ENCODE measurements at places on chromosomes 7 and 10.

DNA sequence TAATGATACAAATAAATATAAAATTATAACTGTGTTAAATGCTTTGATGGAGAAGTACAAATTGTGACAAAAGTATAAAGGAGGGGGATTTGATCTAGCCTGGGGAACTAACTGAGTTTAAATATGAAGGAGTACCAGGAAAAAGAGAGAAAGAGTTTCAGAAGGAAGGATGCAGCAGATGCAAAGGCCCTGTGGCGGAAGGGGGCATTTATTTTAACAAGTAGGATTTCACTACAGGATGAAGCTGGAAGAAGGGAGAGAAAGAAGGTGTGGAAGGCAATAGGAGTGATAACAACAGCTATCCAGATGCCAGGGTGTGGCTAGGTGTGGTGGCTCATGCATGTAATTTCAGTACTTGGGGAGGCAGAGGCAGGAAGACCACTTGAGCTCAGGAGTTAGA lies 55.8 kb downstream of the AKR1B1 start:
- no peak for DNase-seq

GRCh38 chr7:20331910-20332813 lies 1.5 kb downstream of the ITGB8 start:
- no peak for DNase-seq

- peak; percentile 40 for DNase-seq
Measured at GRCh38 chr10:12214763-12215218, 18.8 kb downstream of the CDC123 start.

DNA sequence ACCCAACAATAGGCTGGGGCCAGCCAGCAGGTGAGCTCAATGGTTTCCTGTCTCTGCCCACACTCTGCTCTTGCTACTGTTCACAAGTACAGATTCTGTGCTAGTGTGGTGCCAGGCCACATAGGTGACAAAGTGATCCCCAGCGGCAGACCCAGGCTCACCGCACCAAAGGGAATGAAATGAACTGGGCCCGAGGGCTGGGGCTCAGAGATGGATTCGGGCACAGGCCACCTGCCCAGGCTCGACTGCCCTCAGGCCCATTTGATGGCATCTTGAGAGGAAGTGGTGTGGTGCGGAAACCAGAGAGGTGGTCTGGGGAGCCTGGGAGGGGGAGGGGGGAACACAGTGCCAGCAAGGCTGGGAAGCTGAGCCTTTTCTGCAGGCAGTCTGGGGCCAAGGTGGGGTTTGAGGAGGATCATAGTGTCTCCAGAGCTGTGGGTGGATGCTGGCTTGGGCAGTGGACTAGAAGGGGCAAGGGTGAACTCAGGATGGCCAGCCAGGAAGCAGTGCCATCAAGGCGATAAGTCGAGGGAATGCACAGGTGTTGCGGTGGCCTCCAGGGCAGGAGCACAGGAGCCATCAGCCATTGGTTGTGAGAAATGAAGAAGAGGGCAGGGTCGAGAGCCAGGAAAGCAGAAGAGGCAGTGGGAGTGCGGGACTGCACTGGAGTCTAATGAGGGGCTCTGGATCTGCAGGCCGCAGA lies 85.2 kb downstream of the ARHGAP22 start:
- no peak for DNase-seq

DNA sequence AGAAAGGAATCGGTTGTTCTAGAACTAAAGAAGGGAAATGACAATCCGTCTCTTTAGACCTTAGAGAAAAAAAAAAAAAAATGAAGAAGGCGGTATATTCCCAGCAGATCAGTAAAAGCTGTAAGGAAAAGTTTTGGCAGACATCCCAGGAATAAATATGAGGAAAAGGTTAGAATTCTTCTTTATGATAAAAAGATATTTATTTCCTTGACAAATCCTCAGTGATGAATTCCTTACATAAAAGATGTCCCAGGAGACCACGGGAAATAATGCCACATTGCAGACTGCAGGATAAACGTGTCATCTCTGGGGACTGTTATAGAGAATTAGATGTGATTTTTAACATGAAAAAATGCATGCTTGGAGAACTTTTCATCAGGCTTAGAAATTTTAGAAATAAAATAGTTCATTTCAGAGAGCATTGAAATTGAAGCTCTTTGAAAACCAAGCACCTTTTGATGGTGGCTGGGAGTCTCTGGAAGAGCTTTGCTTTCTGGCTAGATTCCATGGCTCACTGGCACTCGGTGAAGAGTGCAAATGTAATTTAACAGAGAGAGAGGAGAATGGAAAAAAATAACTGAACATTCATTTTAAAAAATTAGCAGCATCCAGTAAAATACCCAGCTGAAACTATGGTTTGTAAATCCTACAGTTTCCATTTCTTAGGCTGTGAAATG lies 98.2 kb downstream of the PRPF18 start:
- no peak for DNase-seq

GRCh38 chr7:16934722-16935340 lies 53.0 kb upstream of the AGR3 start:
- no peak for DNase-seq

GRCh38 chr10:93771354-93771753 lies 13.6 kb downstream of the LGI1 start:
- no peak for DNase-seq

GRCh38 chr7:158130023-158130409 lies 457.6 kb downstream of the PTPRN2 start:
- no peak for DNase-seq

DNA sequence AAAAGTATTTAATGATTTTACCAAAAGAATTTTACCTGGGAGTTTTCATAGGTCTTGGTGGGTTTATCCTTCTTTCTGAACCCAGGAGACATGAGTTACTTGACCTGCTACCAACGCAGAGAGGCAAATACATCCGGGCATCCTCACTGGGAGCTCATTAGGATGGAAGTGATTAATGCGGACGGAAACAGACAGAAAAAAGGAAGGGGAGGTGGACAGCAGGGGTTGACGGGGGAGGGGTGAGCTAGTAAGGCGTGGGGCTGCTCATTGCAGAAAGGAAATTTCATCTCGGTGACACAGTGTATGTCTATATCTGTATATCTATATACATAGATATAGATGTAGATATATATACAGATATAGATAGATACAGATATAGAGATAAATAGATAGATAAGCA lies 408.2 kb upstream of the ADARB2 start:
- DNase-seq = no peak

- no peak for DNase-seq
Measured at GRCh38 chr7:70334295-70334694, 736.0 kb downstream of the AUTS2 start.

GRCh38 chr7:80312139-80312661 lies 177.6 kb downstream of the GNAI1 start:
- DNase-seq = no peak

Data from left lung (tissue), 14 donors.